ENCODE measurements at places on chromosomes 16 and 17.
A peak's percentile ranks its signal among the peaks of the same experiment; 100 is the strongest.

- no peak for DNase-seq
Measured at GRCh38 chr16:63690961-63691360, 1430.9 kb downstream of the CDH11 start.

DNA sequence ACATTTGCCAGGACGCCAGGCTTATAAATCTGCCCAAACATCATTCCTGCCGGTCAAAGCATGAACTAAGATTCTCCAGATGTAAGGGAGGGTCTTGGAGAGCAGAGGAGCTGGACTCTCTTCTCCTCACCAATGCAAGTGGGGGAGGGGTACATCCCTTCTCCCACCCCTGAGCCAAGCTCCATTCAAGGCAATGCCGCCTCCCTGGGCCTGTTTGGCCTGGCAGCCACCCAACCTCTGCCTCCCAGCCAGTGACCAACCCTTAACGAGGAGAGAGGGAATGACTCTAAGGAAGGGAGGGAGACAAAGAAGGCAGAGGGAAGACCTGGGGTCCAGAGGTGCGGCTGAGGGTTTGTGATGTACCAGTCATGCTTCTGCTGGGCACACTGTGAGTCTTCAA lies 13.8 kb downstream of the C17orf50 start:
- no peak for DNase-seq

DNA sequence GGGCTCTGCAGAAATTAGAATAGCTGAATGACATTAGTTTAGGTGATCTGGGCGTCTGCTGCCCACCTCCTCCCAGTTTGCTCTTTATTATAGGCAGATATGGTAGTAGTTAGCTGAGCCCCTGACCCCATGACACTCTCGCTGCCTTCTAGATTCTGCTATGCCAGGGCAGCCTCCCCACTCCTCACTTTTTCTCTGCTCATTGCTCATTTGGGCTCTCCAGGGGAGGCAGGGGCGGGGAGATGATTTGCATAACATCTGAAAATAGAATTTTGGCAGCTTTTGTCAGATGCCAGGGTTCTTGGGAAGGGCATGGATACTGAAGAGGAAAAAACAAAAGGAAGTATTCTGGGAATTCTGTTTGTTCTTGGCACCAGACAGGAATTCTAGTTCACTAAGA lies 78.0 kb upstream of the GAS7 start:
- DNase-seq: no peak

- no peak for DNase-seq
Measured at GRCh38 chr16:67663151-67663876, 2.6 kb downstream of the PARD6A start.

DNA sequence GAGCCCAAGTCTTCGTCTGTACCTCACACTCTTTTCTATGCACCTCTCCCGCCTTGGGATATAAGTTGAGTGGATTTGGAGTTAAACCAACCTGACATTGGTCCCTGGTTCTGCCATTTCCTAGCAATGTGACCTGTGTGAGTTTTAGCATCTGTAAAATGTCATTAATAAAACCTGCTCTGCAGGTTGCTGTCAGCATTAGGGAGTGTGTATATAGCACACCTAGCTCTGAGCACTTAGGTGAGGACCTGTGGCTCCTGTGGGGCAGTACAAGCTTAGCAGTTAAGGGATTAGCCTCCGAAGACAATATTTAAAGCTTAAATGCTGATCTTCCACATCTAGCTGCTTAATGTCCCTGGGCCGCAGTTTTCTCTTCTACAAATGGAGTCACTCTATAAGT lies 248.0 kb downstream of the TMEM114 start:
- DNase-seq: no peak

- no peak for DNase-seq
Measured at GRCh38 chr16:47877166-47877565, 278.6 kb downstream of the ABCC12 start.

DNA sequence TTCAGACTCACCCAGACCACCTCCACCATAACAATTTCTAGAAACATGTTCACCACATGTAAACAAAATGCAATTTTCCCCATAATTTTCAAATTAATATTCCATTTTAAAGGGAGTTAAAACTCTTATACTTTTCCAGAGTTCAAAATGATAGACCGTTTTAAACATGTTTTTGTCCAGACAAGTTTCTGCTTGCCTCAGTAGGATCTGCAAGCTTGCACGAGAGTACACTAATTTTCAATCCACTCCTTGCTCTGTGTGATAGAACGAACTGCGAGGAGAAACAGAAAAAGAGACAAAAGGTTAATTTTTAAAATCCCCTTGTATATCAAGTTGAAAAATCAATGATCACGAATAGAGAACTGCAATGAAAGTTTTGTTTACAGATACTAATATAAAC lies 7.1 kb downstream of the FAHD1 start:
- no peak for DNase-seq

- no peak for DNase-seq
Measured at GRCh38 chr17:45332989-45333701, 16.3 kb upstream of the MAP3K14 start.

DNA sequence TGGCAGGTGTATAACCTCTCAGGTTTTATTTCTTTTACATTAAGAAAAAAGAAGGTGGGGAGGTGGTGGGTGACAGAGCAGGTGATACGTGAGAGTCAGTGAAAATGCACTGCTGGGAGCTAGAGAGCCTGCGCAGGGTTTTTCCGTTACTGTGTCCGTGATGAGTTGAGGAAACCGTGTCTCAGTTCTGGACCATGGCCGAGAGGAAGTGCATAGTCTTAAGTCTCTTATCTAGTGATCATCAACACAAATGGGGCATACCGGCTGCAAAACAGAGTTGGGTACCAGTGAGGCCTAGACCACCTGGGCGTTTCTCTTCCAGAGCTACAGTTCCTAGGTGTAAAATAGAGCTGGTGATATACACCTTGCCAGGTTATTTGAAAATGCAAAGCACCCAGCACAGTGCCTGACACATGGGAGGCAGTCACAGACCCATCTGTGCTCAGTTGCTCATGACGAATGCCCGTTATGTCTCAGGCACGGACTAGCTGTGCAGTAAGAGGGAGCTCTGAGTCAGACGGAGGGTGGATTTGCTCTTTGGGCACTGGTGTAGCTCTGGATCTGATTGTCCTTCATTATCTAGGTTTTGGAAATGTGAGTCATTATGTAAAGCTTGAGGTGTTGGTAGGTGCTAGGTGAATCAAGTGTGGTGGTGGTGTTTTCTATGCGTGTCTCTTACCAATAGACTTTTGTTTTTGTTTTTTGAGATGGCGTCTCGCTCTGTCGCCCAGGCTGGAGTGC lies 60.9 kb downstream of the RPTOR start:
- no peak for DNase-seq

- DNase-seq: peak; percentile 92
Measured at GRCh38 chr17:3004150-3004801, 59.1 kb downstream of the OR1D5 start.

- DNase-seq: peak; percentile 92
Measured at GRCh38 chr17:74759243-74759801, 10.9 kb downstream of the NHERF1 start.

- DNase-seq: no peak
Measured at GRCh38 chr16:49327466-49327865, 45.8 kb upstream of the CBLN1 start.

GRCh38 chr17:54102246-54102645 lies 279.5 kb downstream of the KIF2B start:
- no peak for DNase-seq

- DNase-seq: no peak
Measured at GRCh38 chr16:79918916-79919315, 318.4 kb upstream of the MAF start.

DNA sequence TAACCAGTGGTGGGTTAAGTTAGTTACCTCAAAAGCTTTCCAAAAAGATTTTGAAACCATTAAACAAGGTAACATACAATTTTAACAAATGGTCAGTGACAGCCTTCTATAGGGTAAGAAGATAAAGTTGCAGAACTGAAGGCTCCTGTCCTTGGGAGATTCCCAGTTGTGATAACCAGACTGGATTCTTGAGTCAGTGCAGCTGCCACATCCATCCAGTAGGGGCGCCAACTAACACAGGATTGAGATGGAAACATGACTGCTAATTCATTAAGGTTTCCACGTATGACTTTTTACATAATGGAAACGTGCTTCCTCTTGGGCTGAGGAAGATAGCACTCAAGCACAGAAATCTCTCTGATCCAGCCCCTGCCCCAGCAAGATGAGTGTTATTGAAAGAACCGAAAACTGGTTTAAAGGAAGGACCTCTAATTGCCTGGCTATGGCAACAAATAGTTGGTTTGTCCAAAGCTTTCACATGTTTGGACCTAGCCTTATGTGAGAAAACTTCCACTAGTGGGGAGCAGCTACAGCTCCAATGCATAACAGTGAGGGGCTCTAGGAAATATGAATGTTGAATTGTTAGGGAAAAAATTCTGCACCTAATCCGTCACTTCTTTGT lies 269.8 kb upstream of the MYOCD start:
- no peak for DNase-seq

- no peak for DNase-seq
Measured at GRCh38 chr16:87966064-87966645, 14.9 kb downstream of the BANP start.

GRCh38 chr16:23753908-23754593 lies 775 bp upstream of the CHP2 start:
- no peak for DNase-seq

DNA sequence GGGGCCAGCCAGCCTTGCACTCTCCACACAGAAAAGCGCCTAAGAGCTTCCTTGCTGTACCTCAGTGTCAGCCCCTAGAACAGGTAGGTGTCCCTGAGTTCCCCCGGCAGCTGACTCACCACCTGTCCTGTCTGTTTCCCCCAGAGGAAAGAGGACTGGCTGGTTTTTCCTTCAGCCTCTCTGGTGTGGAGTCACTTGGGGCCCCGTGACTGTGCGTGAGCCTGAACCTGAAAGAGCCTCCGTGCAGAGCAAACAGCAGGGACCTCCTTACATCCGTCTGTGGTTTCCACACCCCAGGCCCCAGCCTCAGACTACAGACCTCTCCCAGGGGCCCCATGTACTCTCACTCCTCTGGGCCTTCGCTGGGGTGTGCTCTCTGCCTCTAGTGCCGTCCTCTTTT lies 87.8 kb downstream of the GNAO1 start:
- peak; percentile 72 for DNase-seq

GRCh38 chr17:72590882-72591281 lies 470.1 kb downstream of the SOX9 start:
- no peak for DNase-seq

DNA sequence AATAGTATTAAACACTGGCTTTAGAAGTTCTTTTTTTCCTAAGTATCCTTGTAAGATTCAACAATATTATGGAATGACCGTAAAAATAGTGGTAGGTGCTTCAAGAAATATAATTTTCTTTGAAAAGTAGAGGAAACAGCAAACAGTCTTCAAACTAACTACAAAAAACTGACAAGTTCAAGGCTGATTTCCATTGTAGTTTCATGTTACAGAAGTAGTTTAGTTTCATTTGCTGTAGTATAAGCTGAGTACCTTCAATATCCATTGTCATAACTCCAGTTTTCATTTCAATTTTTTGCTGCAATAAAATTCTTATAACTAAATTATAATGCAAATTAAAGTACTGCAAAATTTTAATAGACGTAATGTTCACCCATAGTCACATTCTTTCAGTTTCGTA lies 19.3 kb downstream of the PHKB start:
- DNase-seq: no peak

GRCh38 chr16:12459391-12460063 lies 344.2 kb downstream of the CPPED1 start:
- DNase-seq: no peak

GRCh38 chr17:1627182-1627981 lies 1.3 kb downstream of the SLC43A2 start:
- DNase-seq: no peak

- no peak for DNase-seq
Measured at GRCh38 chr17:55426851-55427586, 5.4 kb upstream of the MMD start.

GRCh38 chr16:85750146-85750826 lies 610 bp downstream of the C16orf74 start:
- DNase-seq: peak; percentile 60

DNA sequence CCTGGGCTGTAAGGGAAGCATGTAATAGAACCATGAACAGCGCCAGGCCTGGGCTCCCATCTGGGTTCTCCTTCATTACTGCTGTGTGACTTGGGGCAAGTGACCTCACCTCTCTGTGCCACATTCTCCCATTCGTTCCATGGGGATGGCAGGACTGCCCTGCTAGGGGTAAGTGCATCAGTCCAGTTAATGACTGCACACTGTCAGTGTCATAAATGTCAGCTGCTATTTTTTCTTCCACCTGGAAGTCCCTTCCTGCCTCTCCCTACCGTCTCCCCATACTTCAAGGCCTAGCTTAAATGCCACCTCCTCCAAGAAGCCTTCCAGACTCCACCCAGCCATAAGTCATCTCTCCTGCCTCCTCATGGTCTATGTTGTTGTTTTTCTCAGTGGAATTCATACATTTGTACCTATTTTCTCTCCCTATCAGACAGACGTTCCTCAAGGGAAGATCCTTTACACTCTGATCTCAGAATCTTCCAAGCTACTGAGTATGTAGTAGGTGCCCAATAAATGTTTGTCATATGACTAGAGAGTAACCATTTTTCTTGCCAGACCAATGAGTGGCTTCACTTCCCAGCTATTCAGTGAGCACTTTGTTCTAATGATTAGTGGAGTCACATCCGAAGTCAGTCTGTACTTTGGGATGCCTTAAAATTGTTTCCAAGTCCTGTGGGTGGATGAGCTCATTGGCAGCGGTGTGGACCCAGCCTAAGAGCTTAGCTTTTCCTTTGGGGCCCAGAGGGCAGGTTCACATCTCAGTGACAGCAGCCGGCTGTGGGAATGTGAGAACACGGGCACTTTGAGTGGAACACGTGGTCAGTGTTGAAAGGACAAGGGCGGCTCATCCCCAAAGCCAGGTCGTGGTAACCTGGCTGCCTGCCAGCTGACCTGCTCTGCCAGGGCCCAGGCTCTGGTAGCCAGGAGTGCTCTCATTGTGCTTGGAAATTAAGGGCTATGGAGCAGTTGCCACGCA lies 147.5 kb upstream of the GSE1 start:
- DNase-seq: no peak

- no peak for DNase-seq
Measured at GRCh38 chr17:76327696-76328095, 19.6 kb upstream of the QRICH2 start.

- DNase-seq: no peak
Measured at GRCh38 chr16:56370185-56370874, 55.0 kb downstream of the AMFR start.

GRCh38 chr16:88815901-88816589 lies 4.3 kb upstream of the APRT start:
- DNase-seq: no peak

GRCh38 chr17:70655176-70655958 lies 486.0 kb downstream of the KCNJ2 start:
- no peak for DNase-seq

- no peak for DNase-seq
Measured at GRCh38 chr17:81067391-81067811, 32.5 kb downstream of the BAIAP2 start.

- DNase-seq: peak; percentile 14
Measured at GRCh38 chr17:30554839-30555751, 77.9 kb downstream of the GOSR1 start.

Data from hematopoietic multipotent progenitor cell (in vitro differentiated cells).